ENCODE measurements at places on chromosomes 3 and 15.

- DNase-seq: no peak
Observed at GRCh38 chr15:55234104-55234799, 37.5 kb upstream of the RSL24D1 start.

DNA sequence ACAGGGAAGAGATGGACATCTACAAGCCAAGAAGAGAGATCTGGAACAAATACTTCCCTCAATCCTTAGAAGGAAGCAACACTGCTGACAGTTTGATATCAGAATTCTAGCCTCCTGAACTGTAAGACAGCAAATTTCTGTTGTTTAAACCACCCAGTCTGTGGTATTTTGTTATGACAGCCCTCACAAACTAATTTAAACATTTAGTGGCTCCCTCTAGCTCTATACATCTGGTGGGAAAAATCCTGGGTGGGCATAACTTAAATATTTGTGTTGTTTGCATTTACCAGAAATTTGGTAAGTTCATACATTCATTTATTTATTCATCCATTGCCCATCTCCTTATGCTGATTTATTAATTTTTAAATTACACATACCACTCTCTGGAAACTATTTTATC is 62.5 kb upstream of the GSK3B start:
- DNase-seq: no peak

DNA sequence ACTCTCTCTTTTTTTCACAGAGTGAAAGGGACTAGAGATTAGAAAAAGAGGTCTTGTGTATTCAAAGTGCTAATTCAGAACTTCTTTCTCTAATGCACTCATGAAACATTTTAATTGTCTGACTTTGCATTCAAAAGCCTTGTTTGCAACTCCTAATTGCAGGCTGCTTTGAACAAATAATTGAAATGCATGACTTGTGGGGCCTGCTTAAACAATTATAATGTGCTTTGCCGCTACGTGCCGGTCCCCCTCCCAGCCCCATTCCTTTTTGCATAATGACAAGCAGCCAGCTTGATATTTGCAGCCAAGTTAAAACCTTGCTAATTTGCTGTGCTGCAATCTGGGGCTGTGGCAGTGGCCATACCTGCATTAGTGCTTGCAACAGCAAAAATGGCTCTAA is 114.5 kb downstream of the FOXB1 start:
- DNase-seq: no peak

DNA sequence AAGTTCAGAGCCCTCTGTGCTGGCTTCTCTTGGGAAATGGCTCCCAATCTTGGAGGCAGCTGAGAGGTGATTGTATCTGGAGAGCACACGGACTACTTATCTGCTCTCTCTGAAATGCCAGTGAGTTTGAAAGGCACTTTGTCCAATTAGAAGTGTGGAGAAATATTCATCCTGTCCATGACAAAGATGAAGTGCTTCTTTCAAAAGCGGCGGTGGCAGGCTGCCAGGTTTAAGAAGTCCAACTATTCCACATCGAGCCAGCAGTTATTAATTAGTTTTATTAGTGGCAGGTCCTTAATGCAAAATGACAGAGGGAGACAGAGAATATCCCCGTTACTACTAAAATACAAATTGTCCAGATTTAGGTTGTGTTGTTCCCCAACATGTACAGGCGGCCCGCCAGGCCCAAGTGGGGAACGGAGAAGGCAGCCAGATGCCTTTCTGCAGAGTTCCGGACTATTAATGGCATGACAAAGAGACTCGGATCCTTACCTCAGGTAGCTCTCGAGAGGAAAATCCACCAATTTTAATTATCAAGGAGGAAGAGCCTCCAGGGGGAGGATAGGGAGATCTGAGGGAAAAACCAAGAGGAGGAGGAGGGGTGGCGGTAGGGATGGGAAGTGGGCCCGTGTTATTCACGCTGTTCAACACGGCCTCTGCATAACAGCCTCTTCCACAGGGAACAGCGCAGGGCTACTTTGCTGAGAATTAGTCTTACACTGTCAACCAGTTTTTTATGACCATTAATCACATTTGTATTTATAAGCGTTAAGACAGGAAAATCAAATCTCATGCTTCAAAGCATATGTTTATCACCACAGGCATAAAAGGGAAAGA is 42.0 kb downstream of the RORA start:
- no peak for DNase-seq

- no peak for DNase-seq
Observed at GRCh38 chr3:4672725-4673275, 179.7 kb downstream of the ITPR1 start.

- no peak for DNase-seq
Observed at GRCh38 chr3:125203731-125204130, 8.8 kb downstream of the SLC12A8 start.

DNA sequence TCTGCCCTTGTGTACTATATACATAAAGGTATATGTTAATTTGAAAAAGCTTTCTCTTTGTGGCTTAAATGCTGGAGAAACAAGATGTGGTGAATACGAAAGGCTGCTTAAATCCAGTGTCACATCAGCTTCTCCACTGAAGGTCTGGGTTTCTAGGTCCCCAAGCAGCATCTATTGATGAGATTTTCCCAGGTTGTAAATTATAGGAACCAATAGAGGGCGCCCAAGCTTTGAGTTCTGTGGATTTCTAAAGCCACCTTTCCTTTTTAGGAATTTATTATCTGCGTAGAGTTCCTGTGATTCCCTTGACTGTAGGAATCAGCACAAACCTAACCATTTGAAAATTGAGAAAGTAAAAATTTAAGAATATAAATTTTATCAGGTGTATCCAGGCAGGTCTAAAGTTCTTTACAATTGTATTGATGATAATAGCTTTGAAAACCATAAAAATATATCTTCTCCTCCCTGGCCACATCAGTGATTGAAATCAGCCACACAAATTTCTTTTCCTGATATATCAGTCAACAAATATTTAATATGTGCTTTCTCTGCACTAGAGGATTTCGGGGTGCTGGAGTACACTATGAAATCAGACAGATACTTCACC is 88.3 kb upstream of the ADAMTSL3 start:
- no peak for DNase-seq

GRCh38 chr15:31352911-31353811 is 26.5 kb downstream of the KLF13 start:
- peak; percentile 49 for DNase-seq

DNA sequence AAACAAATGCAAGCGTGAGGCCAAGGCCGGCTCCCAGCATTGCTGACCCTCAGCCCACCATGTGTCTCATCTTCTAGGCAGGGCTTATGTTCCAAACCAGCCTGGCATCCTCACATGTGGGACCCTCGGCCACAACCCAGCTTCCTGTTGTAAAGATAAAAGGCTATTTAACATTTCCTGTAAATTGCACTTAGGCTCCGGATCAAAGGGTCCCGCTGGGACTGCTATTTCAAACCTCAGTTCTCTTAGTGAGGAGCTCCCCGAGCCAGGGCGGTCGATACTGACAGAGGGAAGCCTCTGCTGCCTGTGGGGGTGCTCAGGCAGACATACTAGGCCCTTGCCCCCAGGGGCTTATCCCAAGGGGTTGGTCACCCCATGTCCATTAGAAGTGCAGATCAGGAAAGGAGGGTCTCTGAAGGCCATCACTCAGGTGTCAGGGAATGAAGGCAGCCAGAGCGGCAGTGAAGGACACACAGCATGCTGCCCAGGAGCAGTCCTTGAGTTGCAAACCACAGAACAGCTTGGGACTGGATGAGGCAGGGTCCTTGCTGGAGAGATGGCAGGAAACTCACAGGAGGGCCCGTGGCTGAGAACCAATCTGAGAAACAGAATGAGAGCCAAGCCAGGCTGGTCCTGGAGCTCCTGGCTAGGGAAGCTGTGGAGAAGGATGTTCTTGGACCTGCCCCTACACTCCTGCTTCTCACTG is 239.9 kb downstream of the TLE3 start:
- DNase-seq: no peak

GRCh38 chr3:133765256-133765655 is 19.1 kb downstream of the TF start:
- DNase-seq: no peak

DNA sequence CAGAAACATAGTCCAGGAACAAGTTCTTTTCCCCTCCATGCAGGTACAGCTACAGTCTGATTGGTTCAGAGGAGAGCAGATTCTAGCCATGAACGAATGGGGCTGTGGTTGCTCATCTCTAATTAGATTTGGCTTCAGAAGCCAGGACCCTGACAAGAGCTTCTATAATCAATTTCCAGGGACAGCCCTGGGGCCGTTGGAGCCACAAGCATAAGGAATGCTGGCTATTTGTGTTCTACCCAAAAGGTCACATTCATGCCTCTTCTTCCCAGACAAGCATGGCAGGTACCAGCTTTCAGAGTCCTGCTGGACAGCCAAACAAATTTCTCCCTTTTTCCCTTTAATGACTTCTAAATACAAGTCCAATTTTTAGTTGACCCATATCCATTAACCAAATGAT is 215.5 kb upstream of the LRTM1 start:
- no peak for DNase-seq

DNA sequence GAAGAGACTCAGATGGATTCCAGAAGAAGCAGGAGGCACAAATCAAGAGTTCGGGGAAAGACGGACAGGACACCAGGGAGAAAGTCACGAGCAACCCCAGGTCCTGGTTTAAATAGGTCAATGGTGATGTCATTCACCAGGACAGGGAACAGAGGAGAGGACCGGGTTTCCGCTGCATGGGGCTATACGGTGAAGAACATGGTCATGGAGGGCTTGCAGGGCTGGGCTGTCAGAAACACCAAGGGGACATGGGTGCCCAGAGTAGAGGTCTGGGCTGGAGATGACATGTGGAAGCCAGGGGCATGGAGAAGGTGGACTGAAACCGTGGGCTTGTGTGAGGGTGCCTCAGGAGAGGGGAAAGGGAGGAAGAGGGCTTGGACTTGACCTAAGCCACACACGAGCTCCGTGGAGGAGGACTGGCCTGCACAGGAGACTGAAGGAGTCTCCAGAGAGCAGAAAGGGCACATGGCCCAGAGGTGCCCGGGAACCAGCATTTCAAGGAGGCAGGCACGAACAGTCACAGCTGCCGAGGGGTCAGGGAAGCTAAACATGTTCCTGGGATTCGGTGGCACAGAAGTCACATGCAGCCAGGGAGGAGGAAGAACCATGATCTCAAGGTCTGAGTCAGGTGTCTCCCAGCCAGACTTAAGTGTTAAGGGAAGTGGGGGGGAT is 54.2 kb upstream of the RPL32 start:
- DNase-seq: no peak

DNA sequence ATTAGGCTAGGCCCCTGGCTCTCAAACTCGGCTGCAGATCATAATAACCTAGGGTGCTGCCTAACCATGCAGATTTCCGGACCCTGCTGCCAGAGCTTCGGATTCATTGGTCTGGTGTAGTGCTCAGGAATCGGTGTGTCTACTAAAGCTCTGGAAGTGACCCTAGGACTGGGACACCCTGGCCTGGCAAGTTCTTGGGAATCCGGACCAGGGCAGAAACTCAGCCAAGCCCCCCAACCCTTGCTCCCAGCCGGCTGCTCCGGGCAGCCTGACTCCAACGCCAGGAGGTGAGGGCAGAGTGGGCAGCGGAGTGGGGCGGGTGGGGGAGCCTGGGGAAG is 23.0 kb downstream of the IGDCC3 start:
- no peak for DNase-seq

DNA sequence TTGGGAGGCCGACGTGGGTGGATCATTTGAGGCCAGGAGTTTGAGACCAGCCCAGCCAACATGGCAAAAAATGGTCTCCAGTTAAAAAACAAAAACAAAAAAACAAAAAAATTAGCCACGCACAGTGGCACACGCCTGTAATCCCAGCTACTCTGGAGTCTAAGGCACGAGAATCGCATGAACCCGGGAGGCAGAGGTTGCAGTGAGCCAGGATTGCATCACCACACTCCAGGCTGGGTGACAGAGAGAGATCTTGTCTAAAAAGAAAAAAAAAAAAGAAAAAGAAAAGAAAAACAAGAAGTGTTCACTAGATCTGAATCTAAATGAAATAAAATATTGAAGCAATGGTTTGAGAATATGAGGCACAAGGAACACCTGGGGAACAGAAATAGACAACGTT is 36.7 kb downstream of the SLC9A9 start:
- DNase-seq: no peak

Measured in DMS153 (cell line).